ENCODE measurements at places on chromosomes 4 and X. TPM values are rescaled to one million over a fixed set of nuclear protein-coding genes. Genes with fewer than 3 reads are reported as not detected.

GRCh38 chr4:28772066-28772465, 1911.4 kb downstream of the STIM2 start:
- DNase-seq, result peak; percentile 22

DNA sequence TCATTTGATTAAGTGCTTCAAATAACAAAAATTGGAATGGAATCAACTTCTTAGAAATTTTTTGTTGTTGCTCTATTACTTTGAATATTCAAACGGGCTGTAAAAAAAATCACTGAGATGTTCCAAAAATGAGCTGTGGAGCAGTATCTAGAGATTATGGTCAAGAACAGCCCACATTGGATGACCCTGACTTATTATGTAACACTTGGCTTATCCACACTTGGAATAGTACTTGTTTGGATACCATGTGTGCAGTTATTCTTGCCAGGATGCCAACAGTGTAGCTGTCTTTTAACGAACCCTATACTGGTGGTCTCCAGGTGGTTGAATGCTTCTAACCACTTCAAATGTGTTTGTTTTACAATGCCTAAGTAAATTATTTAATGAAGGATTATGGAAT, 64.9 kb upstream of the CAMK2D start:
- no peak for DNase-seq

PABPC1L2B gene
- total RNA-seq, result not detected

DNA sequence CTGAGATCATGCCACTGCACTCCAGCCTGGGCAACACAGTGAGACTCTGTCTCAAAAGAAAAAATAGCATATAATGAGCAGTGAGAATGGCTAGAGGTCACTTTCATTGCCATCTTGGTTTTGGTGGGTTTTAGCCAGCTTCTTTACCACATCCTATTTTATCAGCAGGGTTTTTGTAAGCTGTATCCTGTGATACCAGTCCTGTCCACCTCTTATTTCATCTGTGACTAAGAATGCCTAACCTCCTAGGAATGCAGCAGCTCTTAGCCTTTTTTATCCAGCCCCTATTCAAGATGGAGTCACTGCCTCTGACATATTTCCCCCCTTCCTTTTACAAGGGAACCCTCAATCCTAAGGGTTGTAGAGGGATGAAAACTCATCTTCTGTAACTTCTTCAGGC, 26.1 kb upstream of the IGFBP7 start:
- DNase-seq, result no peak

- DNase-seq, result no peak
Measured at GRCh38 chr4:5517372-5517771, 191.0 kb downstream of the EVC2 start.

DNA sequence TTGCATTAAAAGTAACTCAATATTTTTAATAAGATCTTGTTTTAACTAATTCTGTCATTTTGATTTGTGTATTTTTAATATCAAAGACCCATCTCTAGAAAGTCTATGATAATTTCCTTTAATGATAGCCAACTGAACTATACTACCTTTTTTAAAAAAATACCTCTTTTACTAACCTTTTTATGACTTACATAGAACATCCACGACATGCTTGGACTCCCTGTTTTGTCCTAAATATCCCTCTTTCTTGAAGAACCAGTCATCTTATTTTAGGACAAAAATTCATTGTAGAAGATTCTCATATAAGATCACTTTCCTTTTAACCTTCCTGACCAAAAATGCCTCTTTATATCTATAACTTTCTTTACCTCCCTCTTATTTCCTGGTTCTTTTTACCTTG, 76.8 kb upstream of the GC start:
- no peak for DNase-seq

GRCh38 chr4:177860171-177860570, 417.9 kb upstream of the AGA start:
- no peak for DNase-seq

VCX3A gene
- total RNA-seq, result not detected

GRCh38 chrX:53684415-53685192, 1.9 kb downstream of the HUWE1 start:
- peak; percentile 1 for DNase-seq

AGTR2 gene
- not detected for total RNA-seq

DGKQ gene
- 12.5 TPM for total RNA-seq

DNA sequence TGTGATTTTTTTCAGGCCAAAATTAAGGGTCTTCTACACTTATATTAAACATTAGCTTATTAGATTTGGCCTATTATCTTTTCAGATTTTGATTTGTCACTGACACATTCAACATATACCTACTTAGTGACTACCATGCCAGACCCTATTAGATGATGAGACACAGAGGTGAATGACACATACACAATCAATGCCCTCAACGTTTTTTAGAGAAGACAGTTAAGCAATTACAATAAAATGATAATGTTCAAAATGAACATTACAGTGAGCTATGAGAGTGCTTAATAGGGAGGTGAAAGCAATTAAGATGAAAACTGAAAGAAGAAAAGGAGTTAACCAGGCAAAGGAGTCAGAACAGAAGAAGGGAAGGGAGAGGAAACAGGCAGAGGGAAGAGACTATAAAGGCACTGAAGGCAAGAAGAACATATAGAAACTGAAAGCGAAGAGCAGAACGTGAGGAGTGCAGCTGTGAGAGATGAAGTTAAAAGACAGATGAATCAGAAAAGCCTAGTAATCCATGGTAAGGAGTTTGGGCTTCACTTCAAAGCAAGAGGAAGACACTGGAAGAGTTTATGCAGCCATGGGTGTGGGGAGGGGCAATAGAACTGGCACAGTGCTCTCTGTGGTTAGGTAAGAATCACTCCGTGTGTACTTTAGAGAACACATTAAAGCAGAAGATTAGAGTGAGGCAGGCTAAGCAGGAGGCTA, 119.0 kb downstream of the REELD1 start:
- peak; percentile 37 for DNase-seq

TREX2 gene
- total RNA-seq, result 1.5 TPM

- DNase-seq, result no peak
Measured at GRCh38 chr4:124318292-124318691, 394.2 kb downstream of the ANKRD50 start.

- no peak for DNase-seq
Measured at GRCh38 chr4:38663090-38663800, 754 bp upstream of the KLF3 start.

CD40LG gene
- not detected for total RNA-seq

DNA sequence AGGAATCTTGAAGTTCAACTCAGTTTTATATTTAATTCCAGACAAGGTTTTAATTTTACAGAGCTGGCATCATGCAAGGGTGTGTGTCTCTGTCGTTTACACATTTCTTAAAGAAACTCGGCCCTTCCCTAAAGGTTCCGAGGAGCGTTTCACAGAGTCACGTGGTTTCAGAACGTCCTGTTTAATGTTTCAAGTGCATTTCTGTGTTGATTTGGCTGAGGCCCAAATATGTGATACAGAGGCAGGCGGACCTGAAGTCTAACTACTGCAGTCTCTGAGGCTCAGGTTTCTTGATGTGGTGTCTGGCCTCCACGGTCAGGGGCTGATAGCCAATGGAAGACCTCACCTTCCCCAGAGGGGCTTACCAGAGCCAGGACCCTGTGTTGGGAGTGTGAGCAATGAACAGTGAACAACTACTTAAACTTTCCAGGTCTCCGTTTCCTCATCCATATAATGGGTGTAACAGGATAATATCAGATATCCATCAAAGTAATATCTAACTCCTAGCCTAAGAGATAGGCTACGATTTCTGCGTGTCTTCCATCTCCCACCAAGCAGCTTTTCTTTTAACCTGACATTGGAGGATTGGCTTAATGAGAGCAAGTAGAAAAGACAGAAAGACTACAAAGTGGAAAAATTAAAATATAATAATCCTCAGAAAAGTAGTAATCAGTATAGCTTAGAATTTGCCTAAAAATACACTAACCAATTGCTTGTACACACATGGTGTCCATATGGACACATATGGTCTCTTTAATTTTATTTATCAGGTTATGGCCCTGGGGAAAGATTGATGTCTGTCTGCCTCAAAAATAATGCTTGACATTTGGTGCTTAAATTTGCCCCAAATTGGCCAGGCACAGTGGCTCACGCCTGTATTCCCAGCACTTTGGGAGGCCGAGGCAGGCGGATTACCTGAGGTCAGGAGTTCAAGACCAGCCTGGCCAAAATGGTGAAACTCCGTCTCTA, 50.0 kb upstream of the TRIM2 start:
- DNase-seq, result no peak

DNA sequence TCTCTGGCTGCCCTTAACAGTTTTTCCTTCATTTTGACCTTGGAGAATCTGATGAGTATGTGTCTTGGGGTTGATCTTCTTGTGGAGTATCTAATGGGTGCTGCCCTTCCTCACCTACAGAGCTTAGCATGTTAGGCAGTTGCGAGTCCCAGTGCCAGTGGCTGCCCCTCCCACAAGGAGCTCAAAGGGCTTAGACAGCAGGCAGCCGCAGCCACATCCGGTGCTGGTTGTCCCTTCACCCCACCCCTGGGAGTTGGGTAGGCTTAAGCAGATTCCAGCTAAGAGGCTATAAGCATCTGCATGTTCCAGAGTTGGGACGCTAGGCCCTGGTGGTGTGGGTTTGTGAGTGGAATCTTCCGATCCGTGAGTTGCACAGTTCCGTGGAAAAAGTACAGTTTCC, 322.1 kb upstream of the ARX start:
- DNase-seq, result no peak

- no peak for DNase-seq
Measured at GRCh38 chrX:402857-403256, 16.1 kb upstream of the PPP2R3B start.

DNA sequence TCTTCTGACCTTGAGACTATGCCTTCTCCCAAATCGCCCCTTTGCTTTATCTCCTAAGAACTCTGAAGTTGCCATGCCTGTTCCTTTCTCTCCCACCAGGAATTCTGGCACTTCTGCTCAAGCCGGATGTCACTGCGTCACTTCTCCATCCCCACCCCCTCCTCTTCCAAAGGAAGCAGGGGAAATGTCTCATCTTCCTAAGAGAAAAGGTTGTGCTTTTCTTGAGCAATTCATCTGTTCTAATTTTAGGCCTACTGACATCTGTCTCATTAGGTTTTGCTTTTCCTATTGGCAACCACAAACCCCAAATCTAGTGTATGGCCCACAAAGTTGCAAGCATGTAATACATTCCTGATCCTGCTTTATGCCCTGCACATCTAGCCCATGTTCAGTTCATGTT, 163.1 kb upstream of the PLAC1 start:
- DNase-seq, result peak; percentile 53

MAMLD1 gene
- 3.0 TPM for total RNA-seq

BMP3 gene
- 0.05 TPM for total RNA-seq

DNA sequence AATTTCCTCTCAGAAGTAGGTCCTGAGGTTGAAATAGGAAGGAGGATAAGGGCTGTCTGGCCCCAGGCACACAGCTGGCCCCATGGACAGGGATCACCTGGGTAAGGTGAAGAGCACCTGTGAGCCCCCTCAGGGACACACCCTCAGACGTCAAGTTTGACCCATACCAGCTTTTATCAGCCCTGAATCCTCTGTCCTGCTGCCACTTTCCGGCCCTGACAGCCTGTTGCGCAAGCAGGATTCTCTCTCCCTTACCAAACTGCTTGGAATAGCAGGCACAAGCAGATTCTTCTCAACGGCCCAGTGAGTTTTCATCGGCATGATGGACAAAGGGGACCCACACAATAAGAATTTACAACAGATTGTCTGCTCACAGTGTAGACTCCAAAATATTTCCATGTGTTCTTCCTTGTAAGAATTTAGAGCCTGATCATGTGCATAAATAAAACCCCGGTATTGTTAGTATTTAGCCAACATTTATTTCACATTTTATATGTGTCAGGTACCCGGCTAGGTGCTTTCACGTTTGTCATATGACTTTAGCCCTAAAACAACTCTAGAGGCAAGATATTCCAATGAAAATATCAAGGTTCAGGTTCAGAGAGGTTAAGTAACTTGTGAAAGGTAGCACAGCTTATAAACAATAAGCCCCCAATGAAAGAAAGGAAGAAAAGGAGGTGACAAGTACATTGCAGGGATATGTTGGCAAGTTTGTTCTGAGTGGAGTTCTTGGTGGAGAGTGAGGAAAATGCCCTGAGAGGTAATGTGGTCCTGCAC, 107.2 kb upstream of the KIT start:
- DNase-seq, result peak; percentile 20

DNA sequence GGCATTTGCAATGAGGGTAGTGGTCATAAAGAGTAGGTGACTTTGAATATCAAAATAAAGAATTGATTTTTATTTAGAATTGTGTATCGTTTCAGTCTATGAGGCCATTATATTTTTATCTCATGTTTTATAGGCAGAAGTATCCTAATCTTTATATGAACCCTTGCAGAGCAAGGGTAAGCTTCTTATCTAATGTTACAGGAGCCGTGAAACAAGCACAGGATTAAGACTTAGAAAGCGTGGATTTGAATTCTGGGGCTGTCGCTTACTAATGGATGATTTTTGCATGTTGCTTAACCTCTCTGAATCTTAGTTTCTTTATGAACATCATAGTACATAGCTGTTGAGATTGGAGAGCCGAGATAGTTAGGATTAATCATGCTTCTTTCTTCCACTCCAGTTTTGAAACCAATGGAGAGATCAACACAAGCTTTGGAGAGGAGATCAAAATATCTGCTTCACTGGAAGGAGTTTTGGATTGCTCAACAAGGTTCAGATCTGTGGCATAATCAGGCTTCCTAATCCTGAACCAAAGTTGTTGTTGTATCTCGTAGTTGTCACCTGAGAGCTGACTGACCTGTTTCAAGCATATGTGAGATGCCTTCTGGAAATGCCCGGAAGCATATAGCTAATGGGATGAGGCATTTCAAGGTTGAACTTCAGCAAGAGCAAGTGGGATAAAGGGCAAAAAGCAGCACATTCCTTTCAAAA, 166.9 kb upstream of the GK2 start:
- DNase-seq, result no peak

- no peak for DNase-seq
Measured at GRCh38 chr4:146370841-146371240, 150.9 kb downstream of the SLC10A7 start.

GRCh38 chrX:48910926-48911411, 477 bp downstream of the SLC35A2 start:
- peak; percentile 42 for DNase-seq

DNA sequence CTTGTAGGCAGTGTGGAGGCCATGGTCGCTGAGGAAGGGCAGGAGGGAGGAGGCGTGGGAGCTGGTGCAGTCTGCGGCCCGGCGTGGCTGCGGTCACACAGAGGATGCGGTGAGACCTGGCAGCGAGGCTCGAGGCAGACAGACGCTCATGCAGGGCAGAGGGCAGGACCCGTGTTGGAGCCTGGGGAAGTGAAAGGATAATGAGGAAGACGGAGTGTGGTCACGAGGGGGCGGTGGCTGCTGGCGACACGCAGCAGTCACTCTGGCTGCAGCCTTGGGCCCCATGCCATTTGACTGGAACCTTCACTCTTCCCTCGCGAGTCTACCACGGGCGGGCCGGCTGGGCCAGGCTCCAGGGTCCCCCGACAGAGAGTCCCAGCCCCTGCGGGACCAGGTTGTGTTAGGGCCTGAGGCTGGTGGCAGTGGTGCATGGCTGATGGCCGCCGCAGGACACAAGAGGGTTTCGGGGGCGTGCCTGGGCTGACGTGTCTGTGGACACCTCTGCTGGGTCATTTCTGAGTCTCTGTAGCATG, 68.8 kb upstream of the HGFAC start:
- DNase-seq, result no peak

DNA sequence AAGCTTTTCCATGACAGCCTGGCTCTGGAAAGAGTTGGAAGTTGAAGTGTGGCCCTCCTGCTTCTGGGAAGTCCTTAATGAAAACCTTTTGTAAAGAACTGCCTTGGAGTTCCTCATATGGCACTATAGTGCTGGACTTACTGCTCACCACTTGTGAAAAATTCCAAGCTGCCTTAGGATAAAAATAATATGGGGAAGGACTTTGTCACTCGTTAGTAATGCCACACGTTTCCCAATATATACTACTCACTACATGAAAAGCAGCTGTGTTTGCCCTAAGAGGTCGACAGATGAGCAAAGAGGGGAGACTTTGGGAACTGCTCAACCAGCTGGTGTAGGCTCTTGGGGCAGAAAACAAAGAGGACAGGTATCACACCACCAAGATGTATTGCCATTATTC, 11.7 kb downstream of the OPHN1 start:
- DNase-seq, result no peak

Measured in myocyte (in vitro differentiated cells).